CD4-positive, alpha-beta T cell treated with Interferon alpha-2 for 1 hour (primary cell): ENCODE measurements at places on chromosomes 16 and 17.

GRCh38 chr17:66214884-66215528 is 14.2 kb downstream of the APOH start:
- no peak for DNase-seq

DNA sequence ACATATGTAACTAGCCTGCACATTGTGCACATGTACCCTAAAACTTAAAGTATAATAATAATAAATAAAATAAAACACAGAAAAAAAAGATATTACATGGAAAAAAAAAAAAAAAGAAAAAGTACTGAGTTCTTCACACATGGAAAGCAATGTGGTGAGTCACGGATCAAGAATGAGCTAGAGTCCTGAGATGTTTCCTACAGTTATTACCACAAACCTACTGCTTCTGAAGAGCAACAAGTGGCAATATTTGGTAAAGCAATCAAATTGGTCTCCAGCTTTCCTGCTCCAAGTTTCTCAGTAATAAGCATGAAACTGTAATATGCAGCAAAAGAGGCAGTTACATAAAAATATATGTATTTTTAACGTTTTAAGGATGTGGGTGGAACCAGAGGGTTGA is 223.3 kb upstream of the SALL1 start:
- DNase-seq: no peak

GRCh38 chr17:39144416-39144840 is 7.0 kb downstream of the PLXDC1 start:
- no peak for DNase-seq

DNA sequence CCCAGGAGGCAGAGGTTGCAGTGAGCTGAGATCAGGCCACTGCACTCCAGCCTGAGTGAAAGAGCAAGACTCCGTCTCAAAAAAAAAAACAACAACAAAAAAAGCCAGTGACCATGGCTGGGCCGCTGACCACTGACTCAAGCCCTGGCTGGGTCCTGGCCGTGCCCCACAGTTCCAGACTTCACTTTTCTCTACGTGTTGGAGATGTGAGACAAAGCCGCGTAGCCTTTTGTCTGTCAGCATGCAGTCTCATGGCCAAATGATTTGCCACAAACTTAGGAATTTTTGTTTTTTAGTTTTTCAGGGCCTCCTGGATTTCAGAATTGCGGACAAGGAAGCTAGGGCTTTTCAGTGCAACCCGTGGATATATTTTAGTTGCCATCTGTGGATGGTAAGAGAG is 89.3 kb upstream of the CIBAR2 start:
- no peak for DNase-seq

DNA sequence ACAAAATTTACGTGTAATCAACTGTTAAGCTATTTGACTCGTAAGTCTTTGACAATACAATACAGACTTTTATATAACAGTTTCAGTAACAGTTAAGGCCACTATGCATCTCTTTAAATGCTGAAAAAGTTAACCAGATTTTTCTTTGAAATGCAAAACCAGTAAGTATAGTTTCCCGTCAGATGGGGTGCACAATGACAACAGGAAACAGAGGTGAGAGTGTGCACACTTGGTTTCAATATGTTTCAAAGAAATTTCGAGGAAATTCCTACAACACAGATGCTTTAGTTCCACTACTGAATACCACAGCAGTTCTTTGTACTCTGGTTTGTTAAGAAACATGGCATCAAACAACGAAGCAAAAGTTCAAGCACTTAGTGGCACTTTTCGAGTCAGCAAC is 48.4 kb downstream of the RNF157 start:
- DNase-seq: peak; percentile 76

DNA sequence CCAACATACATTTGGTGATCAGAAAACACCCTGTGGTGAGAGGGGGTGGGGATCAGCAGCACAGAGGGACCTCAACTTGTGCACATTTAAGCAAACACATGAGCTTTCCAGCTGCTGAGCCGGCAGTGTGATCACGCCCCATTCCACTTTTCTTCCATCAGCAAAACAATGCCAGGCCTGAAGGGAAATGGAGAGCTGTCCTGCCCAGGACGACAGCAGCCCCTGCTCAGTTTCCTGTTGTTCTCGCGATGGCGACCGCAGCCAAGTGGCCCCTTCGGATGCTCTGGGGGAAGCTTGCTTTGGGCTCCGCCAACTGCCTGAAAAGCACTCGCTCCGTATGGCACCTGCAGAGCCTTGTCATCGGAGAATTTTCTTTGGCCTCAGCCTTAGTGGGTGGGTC is 272.3 kb downstream of the FOXL1 start:
- DNase-seq: no peak

DNA sequence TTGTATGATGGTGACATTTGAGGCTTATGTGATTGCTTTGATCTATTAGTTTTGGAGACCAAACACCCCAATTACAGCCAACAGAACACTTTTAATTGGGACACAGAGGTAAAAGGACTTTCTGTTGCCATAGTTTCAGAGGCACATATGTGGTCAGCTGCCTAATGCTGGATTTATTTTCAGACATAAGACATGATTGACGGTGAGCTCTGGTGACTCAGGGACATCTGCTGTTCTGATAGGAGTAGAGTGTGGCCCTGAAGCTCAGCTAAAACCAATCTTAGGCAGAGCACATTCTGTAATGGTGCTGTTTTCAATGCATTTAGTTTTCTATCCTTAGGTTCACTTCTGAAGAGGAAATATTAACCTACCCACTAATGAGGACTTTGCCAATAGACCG is 247.1 kb downstream of the UTP18 start:
- DNase-seq: no peak

DNA sequence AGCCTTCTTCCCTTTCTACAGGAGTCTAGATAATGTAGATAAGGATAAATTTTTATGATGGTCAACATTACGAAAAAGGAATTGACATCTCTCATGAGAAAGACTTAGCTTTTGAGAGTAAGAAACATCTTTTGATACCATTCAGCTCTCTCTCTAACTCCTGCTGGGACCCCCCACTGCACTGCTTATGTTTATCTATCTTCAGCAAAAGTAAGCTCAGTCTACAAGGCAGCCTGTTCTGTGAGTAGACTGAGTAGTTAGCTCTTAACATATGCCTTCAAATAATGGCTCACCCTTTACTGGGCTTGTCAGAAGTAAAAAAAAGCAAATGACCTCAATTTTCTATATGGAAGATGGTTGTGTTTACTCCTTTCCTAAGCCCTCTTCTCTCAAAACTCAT is 372.2 kb upstream of the CDH11 start:
- no peak for DNase-seq

DNA sequence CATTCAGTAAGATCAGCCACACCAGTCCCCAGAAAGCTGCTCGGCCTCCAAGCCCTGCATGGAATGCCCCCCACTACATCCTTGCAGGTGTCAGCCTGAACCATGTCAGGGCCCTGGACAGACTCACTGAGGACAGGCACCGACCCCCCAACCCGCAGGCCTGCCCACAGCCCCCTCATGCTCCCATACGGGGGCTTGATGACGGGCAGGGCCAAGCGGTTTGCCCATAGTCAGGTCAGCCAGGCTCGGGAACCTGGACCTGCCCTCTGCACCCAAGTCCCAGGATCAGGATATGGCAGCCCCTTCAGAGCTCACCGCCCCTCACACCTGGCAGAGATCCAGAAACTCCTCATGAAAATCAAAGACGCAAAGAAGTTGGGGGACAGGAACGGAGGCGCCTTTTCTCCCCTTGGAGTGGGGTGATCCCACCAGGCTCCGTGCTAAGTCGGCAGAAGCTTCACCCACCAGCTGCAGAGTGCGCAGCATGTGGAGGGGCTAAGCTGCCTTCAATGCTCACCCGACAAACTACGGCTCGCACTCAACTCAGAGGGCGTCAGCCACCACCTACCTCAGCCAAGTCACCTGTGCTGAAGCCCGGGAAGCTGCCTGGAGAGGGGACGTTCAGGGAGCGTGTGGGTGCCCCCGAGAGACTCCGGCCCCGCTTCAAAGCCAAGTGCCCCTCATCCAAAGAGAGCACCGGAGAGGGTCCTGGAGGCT is 26.5 kb downstream of the GNPTG start:
- DNase-seq: no peak

DNA sequence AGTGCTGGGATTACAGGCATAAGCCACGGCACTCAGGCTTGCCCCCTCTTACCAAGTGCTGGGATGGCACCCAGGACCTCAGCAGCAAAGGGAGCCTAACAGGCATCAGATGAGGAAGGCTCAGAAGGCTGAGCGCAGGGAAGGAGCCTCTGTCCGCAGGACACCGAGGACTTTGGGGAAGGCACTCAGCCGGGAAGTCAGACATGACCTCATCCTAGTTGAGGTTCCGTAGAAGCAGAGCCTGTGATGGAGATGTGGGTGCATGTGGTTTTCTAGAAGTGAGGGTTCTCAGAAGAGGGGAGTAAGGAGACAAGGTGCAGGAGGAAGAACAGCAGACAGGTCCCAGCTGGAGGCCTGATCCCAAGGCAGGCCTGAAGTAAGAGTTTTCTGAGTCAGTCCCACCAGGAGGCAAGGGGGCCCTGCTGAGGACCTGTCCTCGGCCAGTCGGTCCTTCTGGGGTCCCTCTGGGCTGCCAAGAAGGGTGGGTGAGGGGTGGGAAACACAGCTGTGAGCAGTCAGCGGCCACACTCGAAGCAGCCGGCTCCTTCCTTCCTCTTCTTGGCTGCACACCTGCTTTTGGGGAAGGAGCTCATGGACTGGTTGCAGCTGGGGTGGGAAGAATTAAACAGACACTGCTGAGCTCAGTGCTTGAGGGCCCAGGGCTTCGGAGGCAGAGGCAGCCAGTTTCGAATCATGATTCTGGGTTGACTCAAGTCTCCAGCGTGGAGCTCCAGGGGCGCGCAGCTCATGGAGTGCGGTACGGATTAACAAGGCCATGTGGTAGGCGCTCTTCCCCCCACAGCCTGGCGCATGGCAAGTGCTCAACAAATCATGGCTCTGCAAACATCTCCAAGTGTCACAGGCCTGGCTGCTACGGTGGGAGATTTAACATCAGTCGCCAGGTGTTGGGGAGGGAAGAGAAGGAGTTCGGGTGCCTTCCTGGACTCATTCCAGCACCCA is 38.9 kb upstream of the SNN start:
- DNase-seq: peak; percentile 31

DNA sequence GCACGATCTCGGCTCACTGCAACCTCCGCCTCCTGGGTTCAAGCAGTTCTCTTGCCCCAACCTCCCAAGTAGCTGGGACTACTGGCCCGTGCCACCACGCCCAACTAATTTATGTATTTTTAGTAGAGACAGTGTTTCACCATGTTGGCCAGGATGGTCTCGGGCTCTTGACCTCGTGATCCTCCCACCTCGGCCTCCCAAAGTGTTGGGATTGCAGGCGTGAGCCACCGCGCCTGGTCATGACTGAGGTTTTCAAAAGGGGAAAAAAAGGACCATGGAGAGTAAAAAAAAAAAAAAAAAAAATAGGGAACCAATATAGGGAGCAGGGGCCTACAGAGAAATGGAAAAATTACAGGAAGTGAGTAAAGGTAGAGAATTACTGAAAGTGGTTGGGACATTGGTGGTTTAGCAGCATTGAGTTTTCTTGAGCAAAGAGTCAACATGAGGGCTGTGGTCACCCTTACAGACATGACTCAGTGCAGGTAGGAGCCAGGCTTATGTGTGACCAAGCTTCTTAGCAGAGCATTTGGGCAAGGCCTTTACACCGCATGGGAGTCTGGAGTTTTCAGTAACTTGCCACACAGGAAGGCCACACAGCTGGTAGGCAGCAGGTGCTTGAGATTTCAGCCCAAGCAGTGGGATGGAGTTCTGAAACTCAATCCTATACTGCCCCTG is 447.3 kb downstream of the HS3ST3B1 start:
- DNase-seq: no peak

DNA sequence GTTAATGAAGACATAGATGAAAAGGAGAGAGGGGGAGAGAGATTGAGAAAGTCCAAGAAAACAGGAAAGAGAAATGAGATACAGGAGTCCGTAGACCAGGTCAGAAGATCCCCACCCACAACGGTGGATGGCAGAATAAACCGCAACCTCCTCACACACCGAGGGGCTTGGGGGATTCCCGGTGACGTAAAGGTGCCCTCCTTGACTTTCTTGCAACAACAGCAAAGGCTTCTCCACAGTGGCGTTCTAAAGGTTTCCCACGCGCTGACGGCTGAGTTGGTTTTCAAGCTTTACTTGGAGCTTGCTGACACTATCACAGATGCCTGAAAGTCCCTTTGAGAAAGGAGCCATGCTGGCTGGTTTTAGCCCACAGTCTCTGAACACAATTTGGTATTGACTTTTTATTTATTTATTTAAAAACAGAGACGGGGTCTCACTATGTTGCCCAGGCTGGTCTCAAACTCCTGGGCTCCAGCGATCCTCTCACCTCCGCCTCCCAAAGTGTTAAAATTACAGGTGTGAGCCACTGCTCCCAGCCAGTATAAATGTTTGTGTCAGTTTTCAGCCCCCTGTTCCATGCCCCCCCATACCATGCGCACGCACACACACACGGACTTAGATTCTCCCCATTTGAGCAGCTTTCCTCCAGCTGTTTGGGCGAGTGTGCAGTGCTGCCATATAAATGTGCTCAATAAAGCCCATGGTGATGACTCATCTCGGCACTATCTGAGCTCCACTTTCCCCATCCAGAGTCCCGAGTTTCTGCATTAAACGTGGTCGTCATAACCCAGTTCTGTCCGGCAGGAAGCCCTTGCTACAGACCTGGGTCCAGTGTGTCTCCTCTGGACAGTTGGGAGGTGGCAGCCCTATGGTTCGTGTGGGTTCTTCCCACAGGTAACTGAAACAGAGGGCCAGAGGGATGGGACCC is 33.0 kb upstream of the SEC14L1 start:
- peak; percentile 62 for DNase-seq

DNA sequence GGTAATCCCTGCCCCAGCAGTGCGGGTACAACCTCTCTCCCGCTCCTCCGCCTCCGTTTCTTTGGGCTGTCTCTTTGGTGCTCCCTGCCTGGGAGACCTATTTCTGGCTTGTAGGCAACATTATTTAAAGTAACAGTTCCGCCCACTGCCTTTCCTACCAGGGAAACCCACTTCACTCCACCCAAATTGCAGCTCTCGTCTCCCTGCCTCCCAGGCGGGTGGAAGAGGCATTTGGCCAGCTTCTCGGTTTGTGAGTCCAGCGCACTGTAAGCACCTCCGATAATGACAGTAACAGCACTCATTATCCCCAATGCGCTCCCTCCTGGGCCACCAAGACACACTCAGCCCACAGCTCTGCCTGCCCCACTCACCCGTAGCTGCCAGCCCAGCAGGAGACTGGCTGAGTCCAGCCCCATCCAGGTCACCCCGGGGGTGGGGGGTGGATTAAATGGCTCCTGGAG is 165.1 kb upstream of the CDC42EP4 start:
- DNase-seq: no peak

- no peak for DNase-seq
These were observed 543 bp upstream of the GPS2 start for GRCh38 chr17:7315570-7316235.

GRCh38 chr17:50420419-50421112 is 5.5 kb upstream of the ACSF2 start:
- DNase-seq: no peak

- no peak for DNase-seq
These were observed 57.6 kb downstream of the SYT17 start for GRCh38 chr16:19225651-19226050.

GRCh38 chr16:50021544-50021943 is 3.5 kb upstream of the CNEP1R1 start:
- no peak for DNase-seq

GRCh38 chr17:67328026-67328425 is 38.4 kb downstream of the PSMD12 start:
- DNase-seq: no peak
